ENCODE measurements at places on chromosomes 13 and 19.

GRCh38 chr19:46591870-46592269 is 9.3 kb upstream of the CALM3 start:
- H3K4me3 ChIP-seq, result no peak overlapping the region
- no peaks in the 10 kb centered on the region for H3K4me1 ChIP-seq
- no peaks in the 10 kb centered on the region for H3K36me3 ChIP-seq
- H3K27ac ChIP-seq, result no peak overlapping the region
- H3K27me3 ChIP-seq, result no peaks in the 10 kb centered on the region

GRCh38 chr19:47601180-47601904 is 7.6 kb upstream of the BICRA start:
- peaks cover 5% of the 10 kb centered on the region for H3K36me3 ChIP-seq
- H3K27ac ChIP-seq, result peak overlapping the region; percentile 83
- H3K27me3 ChIP-seq, result no peaks in the 10 kb centered on the region
- peak overlapping the region; percentile 88 for H3K4me3 ChIP-seq

DNA sequence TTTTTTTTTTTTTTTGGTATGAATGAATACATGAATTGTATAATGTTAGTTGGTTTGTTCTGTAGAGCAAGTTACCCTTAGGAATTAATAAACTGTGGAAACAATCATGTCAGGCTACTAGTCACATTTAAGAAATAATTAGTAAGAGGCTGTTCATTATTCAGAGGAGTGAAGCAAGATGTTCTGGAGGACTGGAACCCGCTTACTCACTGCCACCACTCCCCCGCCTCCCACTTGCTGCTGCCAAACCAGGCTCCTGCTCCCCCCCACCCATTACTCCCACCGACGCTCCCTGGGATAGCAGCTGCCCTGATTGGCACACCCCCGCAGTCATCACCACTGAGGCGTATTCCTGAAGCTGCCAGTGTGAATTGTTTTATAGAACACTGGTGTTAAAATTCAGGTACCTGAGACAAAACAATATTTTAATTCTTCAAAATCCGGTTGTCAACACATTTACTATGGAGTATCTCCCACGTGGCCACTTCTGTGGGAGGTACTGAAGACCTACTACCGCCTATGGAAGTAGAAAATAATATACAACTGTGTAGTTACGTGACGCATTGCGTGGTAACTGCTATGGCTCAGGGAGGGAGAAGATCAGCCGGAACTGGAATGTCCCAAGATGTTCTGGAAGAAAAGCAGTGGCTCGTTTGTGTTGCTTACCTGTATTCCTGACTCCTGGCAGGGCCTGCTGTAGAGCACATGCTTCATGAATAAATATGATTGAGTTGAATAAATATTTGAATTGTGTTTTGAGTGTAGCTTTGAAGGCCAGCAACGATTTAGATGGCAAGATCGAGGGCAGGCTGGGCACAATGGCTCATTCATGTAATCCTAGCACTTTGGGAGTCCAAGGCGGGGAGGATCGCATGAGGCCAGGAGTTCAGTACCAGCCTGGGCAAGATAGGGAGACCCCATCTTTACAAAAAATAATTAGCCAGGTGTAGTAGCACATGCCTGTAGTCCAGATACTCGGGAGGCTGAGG is 1.7 kb downstream of the DPY19L3 start:
- H3K27ac ChIP-seq, result peak overlapping the region; percentile 88
- no peaks in the 10 kb centered on the region for H3K27me3 ChIP-seq

- peaks cover 12% of the 10 kb centered on the region for H3K27me3 ChIP-seq
- no peak for DNase-seq
- H3K4me1 ChIP-seq, result peaks cover 6% of the 10 kb centered on the region
- H3K36me3 ChIP-seq, result no peaks in the 10 kb centered on the region
Measured at GRCh38 chr13:30785191-30785850, 50.0 kb downstream of the ALOX5AP start.
